ENCODE measurements at places on chromosomes 2 and 18.

GRCh38 chr2:65177751-65178442 lies 48.0 kb upstream of the RAB1A start:
- no peak for DNase-seq

- no peak for DNase-seq
These were observed 117.0 kb downstream of the MGAT5 start for GRCh38 chr2:134370655-134371445.

GRCh38 chr2:24754985-24755705 lies 38.0 kb downstream of the PTRHD1 start:
- DNase-seq: peak; percentile 31

DNA sequence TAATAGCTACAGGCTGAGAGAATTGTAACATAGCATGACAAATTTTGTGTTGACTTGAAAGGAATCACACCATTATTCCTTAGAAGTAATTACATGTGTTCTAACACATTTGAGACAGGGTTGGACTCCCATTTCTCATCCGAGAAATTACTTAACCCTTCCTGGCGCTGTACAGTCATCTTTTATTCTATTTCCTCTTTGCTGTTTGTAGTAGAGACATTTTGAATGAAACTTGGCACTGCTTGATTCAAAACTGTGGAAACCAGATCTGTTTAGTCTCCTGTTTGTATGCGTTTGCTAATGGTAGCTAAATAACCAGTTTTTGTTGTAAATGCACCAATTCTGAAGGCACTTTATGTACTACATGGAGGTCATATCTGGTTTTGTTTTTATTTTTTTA lies 231.9 kb downstream of the ALPK2 start:
- DNase-seq: no peak

GRCh38 chr2:222690564-222691200 lies 19.2 kb downstream of the MOGAT1 start:
- DNase-seq: peak; percentile 70

DNA sequence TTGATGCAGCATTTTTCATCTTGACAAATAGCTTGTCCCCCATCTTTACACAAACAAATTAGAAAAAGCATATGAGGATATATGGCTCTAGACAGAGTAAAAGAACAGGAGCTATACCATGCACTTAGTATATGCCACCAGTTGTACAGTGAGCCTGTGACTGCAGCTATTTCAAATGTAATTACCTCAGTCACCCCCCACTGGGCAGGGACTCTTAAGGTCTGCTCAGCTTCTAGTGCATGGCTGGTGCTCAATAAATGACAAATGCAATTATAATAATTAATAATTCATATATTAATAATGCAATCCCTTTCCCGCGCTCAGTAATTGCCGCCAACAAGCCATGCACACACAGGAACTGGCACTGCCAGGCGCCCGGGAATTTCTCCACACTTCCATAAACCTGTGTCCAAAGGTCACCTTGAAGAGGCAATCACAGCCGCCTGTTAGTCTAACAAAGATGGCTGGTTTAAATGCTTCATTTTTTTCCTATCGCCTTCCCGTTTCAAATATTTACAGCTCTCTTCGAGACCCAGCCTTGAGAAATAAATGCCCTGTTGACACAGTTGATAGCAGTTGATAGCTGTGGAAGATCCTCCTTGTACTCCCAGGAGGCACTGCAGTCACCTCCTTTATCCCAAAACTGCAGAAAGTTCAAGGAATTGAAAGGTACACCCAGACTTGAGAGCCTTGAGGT lies 156.6 kb downstream of the INO80D start:
- no peak for DNase-seq

- no peak for DNase-seq
These were observed 65.8 kb downstream of the PSMG2 start for GRCh38 chr18:12768625-12769024.

- DNase-seq: no peak
These were observed 60.8 kb downstream of the LIMS1 start for GRCh38 chr2:108594982-108595464.

- DNase-seq: no peak
These were observed 78.8 kb upstream of the LCLAT1 start for GRCh38 chr2:30368258-30368657.

DNA sequence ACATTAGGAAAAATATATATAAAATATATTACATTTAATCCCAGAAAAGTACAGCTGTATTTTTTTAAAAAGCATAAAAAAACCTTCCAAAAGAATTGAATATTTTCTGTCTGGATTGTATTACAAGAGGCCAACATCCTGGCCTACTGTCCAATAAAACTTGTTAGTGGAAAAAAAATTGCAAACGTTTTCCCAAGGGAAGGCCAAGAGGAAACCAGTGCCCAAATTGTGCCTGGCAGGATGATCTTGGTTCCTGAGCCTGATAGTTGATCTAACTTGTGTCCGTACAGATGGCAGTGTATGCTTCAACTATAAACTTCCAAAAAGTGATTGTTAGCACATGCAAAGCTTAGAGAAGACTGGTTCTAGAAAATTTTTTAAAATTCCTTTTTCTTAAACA lies 90.6 kb upstream of the LPIN2 start:
- DNase-seq: peak; percentile 23
